ENCODE measurements at places on chromosomes 4 and X.

- no peak for DNase-seq
These were observed 54.0 kb upstream of the PACRGL start for GRCh38 chr4:20646287-20646686.

DNA sequence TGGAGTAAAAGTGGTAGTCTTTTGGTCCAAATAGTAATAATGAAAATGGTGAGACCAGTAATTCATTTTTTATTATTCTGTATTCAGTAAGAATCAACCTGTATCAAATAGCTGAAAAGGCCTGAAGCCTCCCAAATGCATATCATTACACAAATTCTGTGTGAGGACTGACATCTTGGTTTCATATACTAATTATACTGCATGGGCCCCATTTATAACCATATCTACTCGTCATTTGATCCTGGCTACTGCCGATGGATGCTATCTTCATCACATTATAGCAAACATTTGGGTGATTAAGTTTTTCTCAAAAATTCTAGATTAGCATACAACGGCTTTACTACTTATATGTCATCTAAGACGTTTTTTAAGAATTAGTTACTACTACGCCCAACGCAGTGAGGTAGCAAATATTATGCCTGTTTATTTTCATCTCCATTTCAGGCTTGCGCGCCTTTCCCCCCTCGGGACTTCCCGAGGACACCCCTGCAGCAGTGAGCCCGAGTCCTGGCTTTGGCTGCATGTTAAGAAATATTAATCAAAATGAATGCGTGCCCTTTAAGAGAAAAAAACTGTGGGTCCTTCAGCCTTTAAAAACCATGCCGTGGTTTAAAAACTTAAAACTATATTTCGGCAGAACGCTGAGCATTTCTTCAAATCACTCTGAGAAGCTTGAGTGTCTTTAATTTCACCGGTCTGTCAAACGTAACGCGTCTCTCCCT, 814 bp upstream of the MMAA start:
- peak; percentile 64 for DNase-seq

DNA sequence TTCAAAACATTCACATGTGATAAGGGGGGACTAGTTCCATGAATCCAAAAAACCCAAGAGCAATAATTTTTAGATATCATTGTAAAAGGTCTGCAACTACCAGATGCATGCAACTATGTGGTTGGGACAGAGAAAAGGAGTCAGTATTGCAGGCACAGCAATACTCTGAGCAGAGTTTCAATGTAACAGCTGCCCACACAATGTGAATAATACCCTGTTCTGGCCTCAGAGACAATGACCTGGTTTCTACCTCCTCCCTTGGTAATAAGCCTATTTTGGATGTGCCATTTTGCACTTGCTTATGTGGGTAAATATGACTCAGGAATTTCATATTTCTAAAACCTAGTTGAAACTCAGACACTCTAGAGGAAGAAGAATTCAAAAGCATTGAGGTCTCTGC, 194.8 kb upstream of the RASGEF1B start:
- no peak for DNase-seq

GRCh38 chrX:123450222-123450621, 266.1 kb downstream of the GRIA3 start:
- DNase-seq, result no peak

DNA sequence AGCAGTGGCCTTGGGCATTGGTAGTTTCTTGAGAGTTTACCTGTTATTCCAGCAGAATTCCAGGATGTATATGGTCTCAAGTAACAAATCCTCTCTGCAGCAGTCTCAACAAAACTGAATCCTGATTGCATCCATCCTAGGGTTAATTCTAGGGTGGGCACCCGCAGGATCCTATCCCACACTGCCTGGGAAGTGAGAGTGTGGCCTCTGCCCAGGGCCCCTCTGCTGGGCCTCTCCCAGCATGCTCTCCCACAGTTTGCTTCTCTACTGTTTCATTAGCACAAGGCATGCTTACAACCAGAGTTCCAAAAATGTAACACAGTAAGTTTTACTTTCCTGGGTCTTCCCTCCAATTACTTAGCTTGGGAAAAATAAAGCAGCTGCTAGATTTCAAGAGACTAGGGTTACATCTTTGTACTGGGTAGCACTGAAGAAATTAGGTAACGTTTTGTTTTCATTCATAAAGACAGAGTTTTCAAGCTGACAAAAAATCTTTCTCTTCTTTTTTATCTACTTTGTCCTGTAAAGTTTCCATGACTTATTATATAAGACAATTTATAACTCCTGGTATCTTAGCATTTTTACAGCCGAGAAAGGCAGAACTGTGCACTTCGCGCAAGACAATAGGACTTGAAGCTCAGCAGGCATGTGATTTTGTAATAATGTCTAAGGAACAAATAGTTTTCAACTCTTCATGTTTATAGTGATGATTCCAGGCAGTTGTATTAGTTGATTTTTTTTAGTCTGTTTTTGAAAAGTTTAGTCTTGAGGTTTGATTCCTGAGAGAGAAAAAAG, 131.2 kb upstream of the PCDH18 start:
- DNase-seq, result no peak
